Activated CD4-positive, CD25-positive, alpha-beta regulatory T cell (primary cell): ENCODE measurements at places on chromosomes 4 and X.

- no peak for DNase-seq
These were observed 45.4 kb downstream of the BMPR1B start for GRCh38 chr4:94803181-94803580.

DNA sequence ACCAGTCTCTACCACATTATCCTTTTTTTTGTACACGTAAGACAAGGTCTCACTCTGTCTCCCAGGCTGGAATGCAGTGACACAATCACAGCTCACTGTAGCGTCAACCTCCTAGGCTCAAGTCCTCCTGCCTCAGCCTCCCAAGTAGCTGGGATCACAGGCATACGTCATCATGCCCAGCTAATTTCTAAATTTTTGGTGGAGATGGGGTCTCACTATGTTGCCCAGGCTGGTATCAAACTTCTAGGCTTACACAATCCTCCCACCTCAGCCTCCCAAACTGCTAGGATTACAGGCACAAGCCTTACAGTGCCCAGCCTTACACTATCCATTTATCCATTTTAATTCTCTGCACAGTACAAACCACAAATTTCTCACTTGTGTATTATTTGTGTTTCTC, 58.0 kb downstream of the CLOCK start:
- DNase-seq = no peak

GRCh38 chr4:57418133-57418532, 307.9 kb upstream of the IGFBP7 start:
- no peak for DNase-seq

GRCh38 chr4:1356181-1356998, 9.4 kb downstream of the UVSSA start:
- peak; percentile 15 for DNase-seq

GRCh38 chr4:136713140-136713539, 819.2 kb downstream of the PCDH18 start:
- no peak for DNase-seq
